ENCODE measurements at places on chromosomes 6 and 20.

GRCh38 chr6:126661646-126662045, 321.7 kb downstream of the CENPW start:
- DNase-seq: peak; percentile 61

- DNase-seq: no peak
These were observed 500.8 kb downstream of the PRKN start for GRCh38 chr6:162226803-162227202.

- DNase-seq: no peak
These were observed 3.6 kb downstream of the PPP1R14C start for GRCh38 chr6:150146436-150146835.

GRCh38 chr6:29919506-29920445, 22.6 kb upstream of the HLA-A start:
- DNase-seq: no peak

DNA sequence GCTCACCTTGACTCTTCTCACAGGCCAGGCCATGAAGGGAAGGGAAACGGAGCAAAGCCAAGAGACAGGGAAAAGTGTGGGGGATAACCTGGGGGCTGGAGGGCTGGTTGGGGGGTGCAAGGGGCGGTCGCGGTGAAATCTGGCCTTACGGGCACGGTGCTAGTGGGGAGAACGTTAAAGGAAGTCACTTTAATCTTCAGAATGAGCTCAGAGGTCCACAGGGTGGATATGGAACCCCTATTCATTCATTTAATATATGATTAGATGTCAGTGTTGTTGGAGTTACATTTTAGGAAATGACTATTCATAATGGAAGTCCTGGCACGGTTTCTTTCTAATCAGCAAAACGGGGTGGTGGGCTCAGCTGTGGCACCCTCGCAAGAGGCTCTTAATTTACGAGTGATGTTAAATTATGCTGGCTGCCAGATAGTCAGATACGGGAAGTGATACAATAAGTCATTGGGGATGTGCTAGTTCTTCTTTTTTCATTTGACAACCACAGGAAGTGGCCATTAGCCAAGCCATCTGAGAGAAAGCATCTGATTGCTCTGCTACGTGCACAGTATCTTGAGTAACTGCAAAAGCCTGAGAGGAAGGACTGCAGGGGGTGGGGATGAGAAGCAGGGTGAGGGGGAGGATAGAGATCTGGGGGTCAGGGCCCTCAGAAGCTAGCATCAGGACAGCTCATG, 253.0 kb downstream of the QKI start:
- DNase-seq: no peak

DNA sequence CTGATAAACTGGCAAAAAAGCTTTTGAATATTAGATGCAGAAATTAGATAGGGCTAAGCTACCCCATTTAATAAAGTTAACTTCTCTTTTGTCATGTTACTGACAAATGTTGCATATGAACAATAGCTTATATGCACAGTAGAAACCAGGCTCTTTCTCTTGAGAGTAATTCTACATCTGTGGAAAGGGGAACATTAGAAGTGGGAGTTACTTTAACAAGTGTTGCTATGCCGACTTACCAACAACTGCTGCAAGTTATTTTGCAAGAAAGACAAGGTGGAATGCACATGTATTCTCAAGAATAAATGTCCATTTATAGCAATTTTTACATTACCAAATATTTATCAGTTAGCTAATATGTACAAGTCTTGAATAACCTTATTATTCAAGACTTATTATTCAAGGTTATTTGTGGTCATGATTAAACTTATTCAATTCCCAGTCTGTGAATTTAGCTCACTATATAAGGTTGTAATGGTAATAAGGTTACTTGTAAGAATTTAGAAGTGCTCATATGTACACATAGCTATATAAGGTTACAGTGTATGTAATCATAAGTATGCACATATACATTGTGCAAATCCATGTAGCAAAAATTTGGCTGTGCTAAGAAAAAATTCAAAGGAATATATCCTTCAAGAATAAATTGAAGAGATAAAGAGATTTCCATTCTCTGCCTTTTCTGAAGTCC, 38.3 kb downstream of the ADGRG6 start:
- no peak for DNase-seq

DNA sequence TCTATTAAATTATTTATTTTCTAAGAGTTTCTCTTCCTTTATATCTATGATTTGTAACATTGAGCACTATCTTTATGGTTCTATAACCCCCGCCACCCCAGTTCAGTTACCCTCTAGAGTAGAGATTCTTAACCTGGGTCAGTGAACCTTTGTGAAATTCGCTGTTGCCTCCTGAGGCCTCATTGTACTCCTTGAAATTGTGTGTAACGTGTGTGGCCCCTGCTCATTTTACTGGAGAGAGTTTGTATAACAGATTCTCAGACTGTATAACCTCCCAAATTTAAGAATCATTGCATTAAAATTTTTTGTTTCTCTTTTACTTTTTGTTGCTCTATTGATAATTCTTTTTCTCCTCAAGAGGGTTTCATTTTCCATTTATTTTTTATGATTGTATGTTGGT, 65.3 kb downstream of the ADGRG6 start:
- DNase-seq: no peak

- DNase-seq: no peak
These were observed 24.7 kb downstream of the PACSIN1 start for GRCh38 chr6:34490390-34491090.

- no peak for DNase-seq
These were observed 135.7 kb downstream of the OR2B2 start for GRCh38 chr6:27776504-27776903.

- no peak for DNase-seq
These were observed 425.9 kb upstream of the RNF217 start for GRCh38 chr6:124536157-124536841.

DNA sequence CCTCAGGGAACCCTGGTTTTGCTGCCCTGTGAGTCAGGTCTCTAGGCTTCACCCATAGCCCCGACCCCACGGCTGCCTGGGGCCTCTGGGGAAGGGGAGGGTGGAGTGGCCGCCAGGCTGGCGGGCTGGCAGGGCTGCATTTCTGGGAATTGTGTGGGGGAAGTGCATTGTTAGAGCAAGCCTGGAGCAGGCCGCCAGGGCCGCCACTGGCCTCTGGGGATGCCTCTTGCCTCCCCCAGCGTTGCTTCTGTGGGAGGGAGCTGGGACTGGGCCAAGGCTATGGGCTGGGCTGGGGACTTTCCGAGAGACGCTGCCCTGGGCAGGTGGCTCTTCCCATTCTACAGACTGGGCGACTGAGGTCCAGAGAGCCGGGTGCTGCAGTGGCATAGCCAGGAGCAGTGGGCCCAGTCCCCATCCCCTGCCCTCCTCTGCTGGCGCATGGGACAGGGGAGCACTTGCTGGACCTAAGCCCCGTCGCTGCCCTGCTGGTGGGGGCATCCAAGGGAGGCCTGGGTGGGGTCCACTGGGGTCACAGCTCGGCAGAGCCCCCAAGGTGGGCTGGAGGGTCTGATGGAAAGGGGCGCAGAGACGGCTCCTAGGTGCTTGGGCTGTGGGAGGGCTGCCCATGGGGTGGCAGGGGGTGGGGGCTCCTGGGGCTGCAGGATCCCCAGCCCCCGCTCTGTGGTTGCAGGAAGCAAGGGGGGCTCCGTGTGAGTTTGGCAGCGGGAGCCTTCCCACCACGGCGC, 6.6 kb upstream of the SOX18 start:
- no peak for DNase-seq

- DNase-seq: no peak
These were observed 6.0 kb upstream of the HSF2 start for GRCh38 chr6:122393351-122393896.

- DNase-seq: no peak
These were observed 46.9 kb upstream of the DACT2 start for GRCh38 chr6:168366473-168366872.

- DNase-seq: no peak
These were observed 17.3 kb downstream of the TNFAIP3 start for GRCh38 chr6:137884149-137884909.
